Right renal cortex interstitium (tissue), 3 donors: ENCODE measurements at places on chromosomes 16 and 17.

DNA sequence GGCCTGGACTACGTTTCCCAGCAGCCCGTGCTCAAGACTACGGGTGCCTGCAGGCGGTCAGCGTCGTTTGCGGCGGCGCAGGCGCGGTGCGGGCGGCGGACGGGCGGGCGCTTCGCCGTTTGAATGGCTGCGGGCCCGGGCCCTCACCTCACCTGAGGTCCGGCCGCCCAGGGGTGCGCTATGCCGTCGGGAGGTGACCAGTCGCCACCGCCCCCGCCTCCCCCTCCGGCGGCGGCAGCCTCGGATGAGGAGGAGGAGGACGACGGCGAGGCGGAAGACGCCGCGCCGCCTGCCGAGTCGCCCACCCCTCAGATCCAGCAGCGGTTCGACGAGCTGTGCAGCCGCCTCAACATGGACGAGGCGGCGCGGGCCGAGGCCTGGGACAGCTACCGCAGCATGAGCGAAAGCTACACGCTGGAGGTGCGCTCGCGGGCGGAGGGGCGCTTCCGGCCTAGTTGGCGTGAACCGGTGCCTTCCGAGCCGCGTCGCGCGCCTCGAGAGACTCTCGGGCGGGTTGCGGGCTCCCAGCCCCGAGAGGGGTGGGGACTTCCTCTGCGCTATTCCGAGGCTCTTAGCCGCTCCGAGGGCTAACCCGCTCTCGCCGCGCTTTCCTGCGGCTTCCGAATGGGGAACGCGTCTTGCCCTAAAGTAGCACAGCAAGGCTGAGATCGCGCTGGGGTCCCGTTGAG lies at the start of gene RBL2:
Gene RBL2, plus strand, starts transcription at position 95 of the 689 bp plus-strand sequence. Its CDS starts 86 bp downstream, at position 181.
- peak; percentile 61 for DNase-seq

- no peak for DNase-seq
Observed at GRCh38 chr16:53369921-53370320, 64.3 kb upstream of the RBL2 start.

DNA sequence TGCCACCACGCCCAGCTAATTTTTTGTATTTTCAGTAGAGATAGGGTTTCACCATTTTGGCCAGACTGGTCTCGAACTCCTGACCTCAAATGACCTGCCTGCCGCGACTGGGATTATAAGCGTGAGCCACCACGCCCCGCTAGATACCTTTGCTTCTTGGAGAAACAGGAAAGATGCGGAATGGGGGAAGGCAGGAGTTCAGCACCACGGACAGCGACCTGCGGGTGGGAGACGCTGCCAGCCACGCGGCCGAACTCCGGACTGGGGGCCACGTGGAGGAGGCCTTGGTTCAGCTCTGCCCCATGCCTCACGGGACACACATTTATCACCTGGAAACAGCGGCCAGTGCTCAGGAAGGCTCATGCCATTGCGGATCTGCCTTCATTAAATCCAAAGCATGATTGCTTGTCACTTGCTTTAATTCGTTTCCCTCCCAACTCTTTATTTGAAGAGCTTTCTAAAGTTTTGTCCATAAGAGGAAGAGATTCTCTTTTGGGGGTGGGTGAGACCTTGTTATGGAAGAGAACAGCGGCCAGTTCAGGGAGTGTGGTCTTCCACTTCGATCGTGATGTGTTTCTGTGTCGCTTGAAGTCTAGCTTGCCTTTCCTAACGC lies 219.9 kb downstream of the ENGASE start:
- DNase-seq, result peak; percentile 73

DNA sequence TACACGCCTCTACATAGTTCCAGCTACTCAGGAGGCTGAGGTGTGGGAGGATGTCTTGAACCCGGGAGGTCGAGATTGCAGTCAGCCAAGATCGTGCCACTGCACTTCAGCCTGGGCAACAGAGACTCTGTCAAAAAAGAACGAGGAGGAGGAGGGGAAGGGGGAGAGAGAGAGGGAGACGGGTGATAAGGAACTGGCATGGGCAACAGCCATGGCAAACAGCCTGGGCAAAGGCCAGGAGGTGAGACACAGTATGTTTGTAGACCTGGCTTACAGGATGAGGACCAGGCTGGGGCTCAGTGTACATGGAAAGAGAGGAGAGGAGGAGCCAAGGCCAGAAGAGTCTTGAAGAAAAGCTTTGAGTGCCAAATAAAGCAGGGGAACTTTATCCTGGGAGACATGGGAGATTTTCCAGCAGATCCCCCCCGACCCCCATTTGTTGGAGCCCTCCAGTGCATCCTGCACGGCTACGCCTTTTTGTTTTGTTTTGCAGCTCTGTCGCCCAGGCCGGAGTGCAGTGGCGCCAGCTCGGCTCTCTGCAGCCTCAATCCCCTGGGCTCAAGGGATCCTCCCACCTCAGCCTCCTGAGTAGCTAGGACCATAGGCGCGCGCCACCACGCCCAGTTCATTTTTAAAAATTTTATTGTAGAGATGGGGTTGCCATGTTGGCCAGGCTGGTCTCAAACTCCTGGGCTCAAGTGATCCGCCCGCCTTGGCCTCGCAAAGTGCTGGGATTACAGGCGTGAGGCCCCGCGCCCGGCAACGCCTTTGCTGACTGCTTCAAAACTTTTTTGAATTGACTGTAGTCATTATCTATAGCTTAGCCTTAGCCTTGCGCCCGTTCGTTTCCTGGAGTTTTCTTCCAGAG lies 1.3 kb upstream of the ALKBH5 start:
- no peak for DNase-seq

- DNase-seq, result no peak
Observed at GRCh38 chr17:42521036-42521435, 15.0 kb upstream of the NAGLU start.
